ENCODE measurements at places on chromosomes 5 and 9.

DNA sequence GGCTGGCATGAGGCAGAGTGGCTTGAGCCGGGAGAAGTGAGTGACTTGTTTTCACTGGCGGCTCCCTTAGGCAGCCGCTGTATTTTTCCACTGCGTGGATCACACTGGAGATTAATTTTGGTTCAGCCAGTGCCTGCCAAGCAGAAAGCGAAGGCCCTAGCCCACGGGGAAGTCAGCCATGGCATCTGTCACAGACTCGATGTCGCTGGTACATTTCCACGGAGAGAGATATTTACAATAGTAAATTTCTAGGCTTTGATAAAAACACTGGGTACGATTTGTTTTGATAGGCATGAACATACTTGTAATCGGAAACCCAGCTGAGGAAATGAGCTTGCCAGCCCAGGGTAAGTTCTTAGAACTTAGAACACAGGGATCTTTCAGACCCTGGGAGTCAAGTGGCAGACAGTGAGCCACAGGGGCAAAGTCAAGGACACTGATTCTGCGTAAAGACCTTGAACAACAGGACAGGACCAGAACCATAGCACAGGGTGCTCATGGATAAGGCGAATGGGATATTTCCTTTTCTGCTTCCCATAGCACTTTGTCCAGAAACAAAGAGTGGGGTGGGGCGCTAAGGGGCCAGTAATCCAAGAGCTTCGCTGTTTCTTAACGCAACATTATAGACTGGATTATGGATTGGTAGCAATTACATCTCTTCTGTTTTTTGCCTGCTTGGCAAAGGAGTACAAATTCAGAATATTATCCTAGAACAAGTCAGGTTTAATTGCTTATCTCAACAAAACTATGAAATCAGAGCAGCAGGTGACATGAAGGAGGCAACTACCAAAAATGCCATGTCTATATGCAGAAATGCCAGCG is 4.5 kb downstream of the DUSP1 start:
- DNase-seq, result no peak

DNA sequence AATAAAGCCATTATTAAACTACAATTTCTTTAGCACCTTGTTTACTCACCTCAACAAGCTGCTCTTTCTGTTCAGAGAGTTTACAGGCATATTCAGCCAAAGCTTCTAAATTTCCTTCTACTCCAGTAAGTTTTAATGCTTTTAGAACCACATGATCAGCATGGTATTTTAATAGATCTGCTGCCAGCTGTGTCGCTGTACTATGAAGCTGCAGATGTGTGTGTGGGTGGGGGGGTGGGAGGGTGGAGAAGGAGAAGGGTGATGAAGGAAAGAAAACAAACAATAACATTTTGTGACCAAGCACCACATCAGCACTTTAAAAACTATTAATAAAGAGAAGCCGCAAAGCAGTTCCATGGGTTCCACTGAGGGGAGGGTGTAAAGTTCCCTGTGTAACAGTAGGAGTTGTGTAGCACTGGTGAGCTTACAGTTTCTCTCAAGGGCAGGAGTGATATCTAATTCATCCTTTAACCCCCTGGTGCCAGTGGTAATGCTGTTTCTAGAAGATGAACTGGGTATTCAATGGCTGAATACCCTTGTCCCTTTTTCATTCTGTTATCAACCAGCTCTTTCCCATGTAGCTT is 38.5 kb downstream of the ABITRAM start:
- no peak for DNase-seq

DNA sequence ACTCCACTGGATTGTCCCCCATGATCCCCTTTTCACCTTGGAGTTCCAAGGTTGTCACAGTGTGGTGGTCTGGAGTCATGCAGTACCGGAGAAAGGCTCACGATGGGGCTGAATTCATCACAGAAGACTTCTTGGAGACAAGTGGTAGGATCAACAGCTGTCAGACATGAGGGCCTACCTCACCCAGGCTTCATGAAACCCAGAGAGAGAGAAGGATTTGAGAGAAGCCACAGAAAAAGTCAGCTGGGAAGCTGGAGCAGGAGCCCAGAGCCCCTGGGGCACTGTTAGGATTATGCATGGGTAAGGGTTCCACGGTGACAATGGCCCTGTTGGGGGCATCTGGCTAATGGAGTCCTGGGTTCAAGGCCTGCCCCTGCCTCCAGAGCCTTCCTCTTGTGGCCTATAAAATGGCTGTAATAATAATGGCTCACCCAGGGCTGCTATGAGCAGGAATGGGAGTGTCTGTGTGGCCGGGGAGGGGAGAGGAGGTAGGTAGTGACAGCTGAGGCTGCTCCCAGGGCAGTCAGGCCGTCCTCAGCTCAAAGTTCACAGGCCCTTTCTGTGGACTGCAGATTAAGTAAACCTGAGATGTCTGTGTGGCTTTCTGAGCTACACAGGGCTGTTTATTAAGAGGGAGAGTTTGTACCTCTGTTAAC is 910 bp downstream of the TRIM14 start:
- DNase-seq, result no peak

DNA sequence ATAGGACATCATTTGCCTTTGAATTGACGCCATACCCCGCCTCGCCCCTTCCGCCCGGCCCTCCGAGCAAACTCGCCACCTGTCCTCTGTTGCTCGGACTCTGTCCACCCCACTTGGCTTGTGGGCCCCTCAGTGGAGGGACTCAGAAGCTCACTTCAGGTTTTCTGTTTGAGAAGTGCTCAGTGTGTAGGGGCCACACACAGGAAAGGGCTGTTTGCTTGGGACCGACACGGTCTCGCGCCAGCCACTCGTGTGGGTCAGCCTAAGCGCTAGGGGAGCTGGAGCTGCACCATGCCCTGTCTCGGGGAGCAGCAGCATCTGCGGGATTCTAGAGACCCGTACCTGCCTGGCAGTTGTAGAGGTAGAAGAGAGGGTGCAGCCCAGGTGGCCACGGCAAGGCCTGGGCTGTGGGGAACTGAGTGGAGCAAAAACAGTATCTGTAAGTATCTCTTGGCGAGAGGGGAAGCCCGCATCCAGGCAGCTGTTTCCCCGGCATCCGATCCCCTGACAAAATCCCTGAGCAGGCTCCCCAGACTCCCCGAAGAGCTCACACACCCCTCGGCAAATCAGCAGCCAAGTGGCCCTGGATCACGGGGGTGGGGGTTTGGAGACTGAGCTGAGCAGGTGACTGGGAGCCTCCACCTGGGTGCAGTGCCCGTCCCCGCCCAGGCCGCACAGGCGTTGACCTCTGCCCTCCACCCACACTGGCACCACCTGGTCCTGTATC is 52.2 kb downstream of the COL5A1 start:
- DNase-seq, result no peak

GRCh38 chr5:122099060-122099790 is 21.2 kb upstream of the LOX start:
- no peak for DNase-seq

- no peak for DNase-seq
Observed at GRCh38 chr9:99414321-99414720, 192.2 kb downstream of the SEC61B start.

- peak; percentile 96 for DNase-seq
Observed at GRCh38 chr5:136424835-136425584, 59.7 kb upstream of the TRPC7 start.

DNA sequence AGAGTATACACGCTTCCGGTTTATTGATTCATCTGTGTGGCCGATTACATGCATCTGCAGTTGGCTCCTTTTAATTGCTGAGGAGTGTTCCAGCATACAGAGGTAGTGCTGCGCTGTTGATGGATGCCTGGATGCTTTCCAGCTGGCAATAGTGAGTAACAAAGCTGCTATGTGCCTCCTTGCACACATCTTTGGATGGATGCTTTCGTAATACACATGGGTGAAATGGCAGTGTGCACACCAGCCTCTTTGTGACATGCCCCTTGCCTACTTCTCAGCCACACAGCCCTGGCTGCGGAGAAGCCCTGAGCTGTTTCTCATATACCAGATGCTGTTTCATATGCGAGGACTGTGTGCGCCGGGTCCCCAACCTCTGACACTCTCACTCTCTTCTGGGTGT is 151.0 kb downstream of the GADD45G start:
- DNase-seq, result no peak

DNA sequence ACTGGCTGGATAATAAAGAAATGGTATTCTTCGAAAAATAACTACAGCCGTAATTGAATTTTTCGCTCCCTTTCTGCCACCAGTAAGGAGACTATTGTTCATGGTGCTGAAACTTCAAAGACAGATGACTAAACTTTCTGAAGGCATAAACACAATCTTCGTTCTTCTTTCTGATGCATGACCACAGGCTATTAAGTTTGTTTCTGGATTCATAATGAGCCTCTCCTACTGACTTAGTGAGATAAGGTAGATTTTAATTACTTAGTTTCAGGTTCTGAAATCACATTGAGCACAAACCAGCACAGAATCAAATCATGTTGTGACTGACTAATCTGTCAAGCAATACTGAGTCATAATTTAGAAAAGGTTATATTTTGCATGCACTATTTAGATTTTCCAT is 441.8 kb upstream of the CCNG1 start:
- DNase-seq, result no peak

DNA sequence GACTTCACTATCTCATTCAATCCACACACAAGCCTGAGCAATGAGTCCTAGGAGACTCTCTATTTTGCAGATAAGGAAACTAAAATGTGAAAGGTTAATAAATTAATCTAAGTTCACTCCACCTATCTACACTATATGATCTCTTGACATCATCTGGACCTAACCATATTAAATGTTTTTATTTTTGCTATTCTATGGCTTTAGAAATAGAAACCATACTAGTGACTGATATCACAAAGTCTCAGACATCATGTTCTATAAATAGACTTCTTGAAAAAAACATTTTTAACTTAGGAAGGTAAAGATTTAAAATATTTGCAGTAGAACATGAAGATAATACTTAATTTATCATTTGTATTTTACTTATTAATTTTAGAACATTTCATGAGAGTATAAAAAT is 9.4 kb upstream of the ADGRV1 start:
- no peak for DNase-seq

GRCh38 chr5:88845081-88845697 is 37.8 kb downstream of the MEF2C start:
- no peak for DNase-seq

- no peak for DNase-seq
Observed at GRCh38 chr5:58731641-58732040, 148.8 kb downstream of the RAB3C start.
